ENCODE measurements at places on chromosomes 1 and 21.

DNA sequence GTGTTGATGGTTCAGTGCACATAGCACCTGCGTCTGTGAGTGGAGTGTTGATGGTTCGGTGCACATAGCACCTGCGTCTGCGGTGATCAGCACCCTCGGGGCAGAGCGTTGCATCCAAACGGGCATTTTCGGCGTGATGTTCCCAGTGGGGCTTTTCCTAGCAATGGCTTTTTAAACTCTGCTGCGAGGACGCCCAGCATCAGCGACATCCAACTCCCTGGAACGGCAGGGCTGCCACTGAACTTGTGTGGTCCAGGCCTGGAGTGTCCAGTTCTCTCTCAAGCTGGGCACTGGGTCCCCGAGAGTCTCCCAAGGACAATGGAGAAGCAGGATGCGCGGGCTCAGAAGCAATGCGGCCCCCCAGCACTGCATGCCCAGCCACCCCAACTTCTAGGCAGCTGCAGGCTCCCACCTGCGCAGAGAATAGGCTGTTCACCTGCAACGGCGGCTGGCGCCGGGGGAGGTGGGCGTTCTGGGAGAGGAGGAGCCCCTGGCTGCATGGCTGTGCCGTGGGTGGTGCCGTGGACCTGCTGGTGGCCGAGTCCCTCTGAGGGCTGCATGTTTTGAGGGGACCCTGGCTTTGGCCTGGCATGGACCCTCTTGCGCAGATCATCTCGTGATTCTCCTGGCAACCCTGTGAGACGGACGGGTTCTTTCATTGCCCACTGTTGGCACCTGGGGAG is 10.1 kb upstream of the C1orf174 start:
- no peak for DNase-seq

DNA sequence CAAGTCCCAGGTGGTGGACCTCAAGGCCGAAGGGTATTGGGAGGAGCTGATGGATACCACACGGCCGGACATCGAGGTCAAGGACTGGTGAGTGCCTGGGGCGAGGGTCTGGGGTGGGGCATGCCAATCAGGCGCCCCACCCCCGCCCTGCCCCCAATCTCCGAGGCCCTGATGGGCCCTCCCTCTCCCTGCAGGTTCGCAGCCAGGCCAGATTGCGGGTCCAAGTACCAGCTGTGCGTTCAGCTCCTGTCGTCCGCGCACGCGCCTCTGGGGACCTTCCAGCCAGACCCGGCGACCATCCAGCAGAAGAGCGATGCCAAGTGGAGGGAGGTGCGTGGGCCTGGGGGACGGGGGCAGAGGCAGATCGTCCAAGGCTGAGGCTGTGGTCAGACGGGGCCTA is 3.9 kb downstream of the FBXO44 start:
- DNase-seq = no peak

GRCh38 chr1:222454782-222455181 is 93.1 kb downstream of the HHIPL2 start:
- DNase-seq = no peak

- DNase-seq = no peak
Observed at GRCh38 chr1:36697836-36698605, 215.3 kb upstream of the CSF3R start.

DNA sequence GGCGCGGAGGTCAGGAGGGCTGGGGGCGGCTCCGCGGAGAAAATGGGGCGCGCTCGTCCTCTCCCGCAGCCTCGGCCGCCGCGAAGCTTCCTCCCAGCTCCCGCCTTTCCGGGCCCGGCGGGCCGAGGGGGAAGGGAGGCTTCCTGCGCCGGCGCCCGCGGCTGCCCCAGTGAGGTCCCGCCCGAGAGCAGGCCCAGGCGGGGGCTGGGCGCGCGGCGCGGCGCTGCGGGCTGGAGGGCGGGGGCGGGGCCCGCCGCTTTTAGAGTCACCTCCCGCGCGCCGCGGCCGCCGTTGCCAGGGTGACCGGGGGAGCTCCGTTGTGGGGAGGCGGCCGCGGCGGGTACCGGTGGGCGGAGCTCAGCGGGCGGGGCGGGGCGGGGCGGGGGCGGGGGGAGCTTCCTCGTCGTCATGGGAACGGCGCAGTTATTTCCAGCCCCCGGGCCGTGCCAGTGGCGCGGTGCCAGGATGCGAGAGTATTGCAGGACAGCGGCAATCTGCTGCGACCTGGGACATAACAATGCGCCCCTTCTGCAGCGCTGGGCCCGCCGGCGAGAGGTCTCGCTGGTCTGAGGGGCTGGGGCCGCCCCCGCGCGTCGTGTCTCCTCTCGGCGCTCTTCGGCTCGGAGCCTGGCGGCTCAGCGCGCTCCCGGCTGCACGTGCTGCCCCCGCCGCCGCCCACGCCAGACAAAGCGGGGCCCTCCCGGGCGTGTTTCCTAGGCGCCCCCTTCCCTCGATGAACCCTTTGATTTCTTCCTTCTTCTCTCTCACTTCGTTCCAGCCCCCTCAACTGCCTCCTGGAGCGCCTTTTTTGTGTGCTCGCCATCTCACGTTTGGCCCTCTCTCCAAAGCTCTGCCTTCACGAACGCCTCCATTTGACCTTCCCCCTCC is 16.9 kb downstream of the IER5 start:
- DNase-seq = peak; percentile 94

DNA sequence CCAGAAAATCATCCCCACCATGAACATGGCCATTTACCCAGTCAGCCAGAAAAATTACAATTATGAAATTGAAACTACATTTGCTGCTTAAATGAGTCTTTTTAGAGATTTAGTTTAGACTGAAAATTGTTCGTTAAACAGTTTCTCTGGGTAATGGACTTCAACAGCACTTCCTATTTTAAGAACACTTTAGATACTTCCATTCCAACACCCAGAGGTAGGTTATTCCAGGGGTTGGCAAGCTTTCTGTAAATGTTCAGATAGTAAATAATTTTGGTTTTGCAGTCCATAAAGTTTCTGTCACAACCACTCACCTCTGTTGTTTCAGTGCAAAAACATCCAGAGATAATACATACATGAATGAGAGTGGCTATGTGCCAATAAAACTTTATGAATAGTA is 10.2 kb downstream of the NMNAT2 start:
- DNase-seq = no peak

DNA sequence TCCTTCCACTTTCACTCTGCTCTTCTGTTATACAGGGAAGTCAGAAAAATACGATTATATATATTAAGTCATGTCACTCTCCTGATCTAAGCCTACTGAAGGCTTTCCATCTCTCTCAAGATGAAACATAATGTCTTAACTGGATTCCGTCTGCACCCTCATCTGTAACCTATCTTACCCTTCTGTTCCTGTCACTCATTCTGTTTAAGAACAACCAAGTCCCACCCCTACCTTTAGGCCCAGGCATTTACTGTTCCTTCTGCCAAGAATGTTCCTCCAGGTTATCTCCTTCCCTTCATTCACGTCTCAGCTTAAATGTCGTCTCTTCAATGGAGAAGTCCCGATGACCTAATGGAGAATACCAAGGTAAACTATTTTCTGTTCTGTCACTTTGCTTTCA is 1802.4 kb downstream of the MRPL39 start:
- DNase-seq = no peak

- no peak for DNase-seq
Observed at GRCh38 chr1:149846593-149847466, 52.5 kb upstream of the BOLA1 start.

DNA sequence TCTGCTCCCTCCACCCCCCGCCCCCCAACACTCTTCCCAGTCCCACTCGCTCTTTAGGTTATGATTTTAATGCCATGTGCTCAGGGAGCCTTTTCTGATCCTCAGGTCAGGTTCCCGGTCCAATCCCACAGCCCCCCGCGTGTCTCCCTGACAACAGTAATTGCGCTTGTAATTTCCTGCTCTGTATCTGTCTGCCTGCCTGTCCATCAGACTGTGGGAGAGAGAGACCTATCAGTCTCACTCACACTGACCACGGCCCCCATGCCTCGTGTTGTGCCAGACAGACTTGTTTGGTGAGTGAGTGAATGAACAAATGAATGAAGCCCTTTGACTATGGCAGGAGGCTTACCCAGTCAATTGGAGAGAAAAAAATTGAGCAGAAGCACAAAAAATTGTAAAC is 50.8 kb upstream of the ECE1 start:
- DNase-seq = no peak

DNA sequence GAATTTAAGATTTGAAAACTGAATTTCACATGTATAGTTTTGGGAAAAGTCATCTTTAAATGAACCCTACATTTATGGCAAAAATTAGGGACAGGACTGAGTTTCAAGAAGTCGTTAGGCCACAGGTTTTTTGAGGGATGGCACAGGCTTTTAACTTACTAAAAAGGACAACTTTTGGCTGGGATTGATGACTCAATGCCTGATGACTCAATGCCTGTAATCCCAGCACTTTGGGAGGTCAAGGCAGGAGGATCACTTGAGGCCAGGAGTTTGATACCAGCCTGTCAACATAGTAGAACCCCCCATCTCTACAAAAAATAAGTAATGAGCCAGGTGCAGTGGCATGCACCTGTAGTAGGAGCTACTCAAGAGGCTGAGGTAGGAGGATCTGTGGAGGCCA is 15.9 kb downstream of the UCK2 start:
- DNase-seq = no peak

GRCh38 chr1:157450106-157450505 is 102.2 kb downstream of the FCRL5 start:
- DNase-seq = no peak

DNA sequence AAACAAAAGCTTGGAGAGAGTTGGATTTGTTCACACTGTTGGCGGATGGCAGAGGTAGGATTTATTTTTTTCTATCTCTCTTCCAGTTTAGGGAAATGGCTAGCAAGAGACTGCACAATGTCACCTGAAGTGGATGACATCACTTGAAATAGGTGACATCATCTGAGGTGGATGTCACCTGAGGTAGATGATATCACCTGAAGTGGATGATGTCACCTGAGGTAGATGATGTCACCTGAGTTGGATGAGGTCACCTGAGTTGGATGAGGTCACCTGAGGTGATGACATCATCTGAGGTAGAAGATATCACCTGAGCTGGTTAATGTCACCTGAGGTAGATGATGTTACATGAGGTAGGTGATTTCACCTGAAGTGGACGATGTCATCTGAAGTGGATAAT is 413.4 kb downstream of the DSCAM start:
- no peak for DNase-seq

DNA sequence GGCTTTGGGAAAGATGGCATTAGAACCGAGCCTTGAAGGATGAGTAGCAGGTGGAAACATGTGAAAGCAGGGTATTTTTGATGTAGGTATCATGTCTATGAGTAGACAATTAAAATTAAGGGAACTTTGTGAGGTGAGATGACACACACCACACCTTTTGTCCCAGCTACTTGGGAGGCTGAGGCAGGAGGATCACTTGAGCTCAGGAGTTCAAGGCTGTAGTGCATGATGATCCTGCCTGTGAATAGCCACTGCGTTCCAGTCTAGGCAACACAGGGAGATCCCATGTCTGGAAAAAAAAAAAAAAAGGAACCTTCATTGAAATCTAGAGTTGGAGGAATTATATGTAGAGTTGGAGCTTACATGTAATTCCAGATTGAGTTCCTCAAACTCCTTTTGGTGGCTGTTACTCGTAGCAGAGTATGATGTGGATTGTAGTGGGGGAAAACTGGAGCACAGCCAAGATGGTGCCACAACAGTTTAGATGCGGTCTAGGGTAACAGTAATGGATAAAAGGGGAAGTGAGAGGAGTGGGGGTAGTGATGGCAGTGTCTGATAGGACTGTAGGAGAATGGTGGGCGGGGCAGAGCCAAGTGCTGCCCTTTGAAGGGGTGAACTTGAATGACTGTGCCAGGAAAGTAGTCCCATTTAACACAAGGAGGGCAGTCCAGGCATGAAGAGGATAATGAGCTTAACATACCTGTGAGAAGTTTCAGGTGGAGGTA is 17.4 kb downstream of the AK4 start:
- no peak for DNase-seq

DNA sequence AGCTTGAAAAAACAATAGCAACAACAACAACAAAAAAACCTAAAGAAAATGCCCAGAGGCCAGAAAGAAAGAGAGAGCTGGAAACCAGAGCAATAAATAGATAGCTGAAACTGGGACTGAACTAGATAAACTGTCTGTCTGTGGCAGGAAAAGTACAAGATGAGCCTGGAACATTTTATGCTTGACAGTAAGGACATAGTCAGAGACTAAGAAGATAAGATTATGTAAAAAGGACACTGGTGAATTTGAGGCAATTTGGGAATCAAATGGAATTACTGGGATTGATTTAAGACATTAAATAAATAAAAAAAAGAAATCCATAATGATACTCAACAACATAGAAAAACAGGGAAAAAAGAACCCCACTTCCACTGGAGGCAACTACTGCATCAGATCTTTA is 1.7 kb upstream of the KIFAP3 start:
- no peak for DNase-seq

DNA sequence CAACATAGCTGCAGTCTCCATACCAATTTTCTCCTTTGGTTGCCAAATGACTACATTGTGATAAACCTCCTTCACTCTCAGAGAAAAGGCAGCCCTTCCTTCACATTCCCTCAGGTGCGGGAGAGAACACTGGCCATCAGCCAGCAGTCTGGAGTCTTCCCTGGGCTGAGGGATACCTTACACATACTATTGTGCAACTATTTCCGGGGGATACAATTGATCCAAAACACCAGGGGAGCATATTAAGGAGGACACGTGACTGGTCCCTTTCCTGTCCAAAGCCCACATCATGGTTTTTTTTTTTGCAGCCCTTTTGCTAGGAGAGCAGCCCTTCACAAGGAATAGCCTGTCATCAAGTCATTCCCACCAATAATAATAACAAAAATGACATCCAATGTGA is 172.1 kb upstream of the ZRANB2 start:
- no peak for DNase-seq

- no peak for DNase-seq
Observed at GRCh38 chr1:152515434-152515783, 1.1 kb downstream of the CRCT1 start.

DNA sequence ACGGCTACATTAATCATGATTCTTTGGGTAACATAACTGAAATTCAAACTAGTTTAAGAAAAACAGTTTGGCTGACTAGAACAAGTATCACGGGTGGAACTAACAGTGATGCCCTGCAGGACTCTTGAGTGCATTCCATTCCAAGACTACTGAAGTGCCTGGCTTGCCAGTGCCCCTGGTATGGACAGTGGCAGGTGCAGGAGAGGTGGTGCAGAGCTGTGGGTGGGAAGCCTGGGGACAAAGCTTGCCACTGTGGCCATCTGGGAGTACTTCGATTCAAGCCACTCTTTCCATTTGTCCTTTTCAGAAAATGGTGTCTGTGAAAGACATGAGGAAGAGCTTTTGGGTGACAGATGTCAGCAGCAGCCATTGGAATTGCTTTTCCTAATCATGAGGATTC is 166.5 kb downstream of the RRAGC start:
- no peak for DNase-seq

DNA sequence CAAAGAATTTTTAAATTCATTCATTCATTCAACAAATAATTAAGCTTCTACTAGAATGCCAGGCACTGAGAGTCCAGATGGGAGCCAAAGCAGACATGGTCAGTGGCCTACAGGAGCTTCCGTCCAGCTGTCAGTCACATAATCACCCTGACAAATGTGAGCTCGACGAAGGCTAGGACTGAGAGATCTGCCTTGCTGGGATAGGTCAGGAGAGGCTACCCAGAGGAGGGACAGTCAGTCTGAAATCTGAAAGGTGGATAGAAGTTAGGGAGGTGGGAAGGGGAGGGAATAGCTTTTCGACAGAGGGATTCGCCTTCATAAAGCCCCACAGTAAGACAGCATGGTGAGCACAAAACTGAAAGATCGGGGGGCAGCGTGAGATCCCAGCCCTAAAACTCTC is 8.3 kb downstream of the EPHX1 start:
- no peak for DNase-seq

- no peak for DNase-seq
Observed at GRCh38 chr1:98898940-98899339, 105.7 kb downstream of the PLPPR5 start.

- DNase-seq = no peak
Observed at GRCh38 chr1:229264068-229264467, 6.8 kb upstream of the RAB4A start.

- DNase-seq = no peak
Observed at GRCh38 chr1:77401384-77401783, 119.6 kb downstream of the AK5 start.

Data from stimulated activated CD4-positive, alpha-beta T cell treated with anti-CD3 and anti-CD28 coated beads, Interleukin-2, amount 100 ng/mL, for 4 hours (primary cell).